ENCODE measurements at places on chromosomes 2 and 18. TPM values are rescaled to one million over a fixed set of nuclear protein-coding genes. Genes with fewer than 3 reads are reported as not detected.

Gene INPP5D
- total RNA-seq: 2.4 TPM

Gene L3MBTL4
- total RNA-seq: not detected

Gene COL4A4
- 0.28 TPM for total RNA-seq

Gene KCNK3
- total RNA-seq: 0.46 TPM

Gene SERPINB2
- total RNA-seq: 4.8 TPM

Gene RBFA
- 10.7 TPM for total RNA-seq

Gene CENPA
- 0.30 TPM for total RNA-seq

Gene IL36A
- total RNA-seq: not detected

Gene UGT1A8
- total RNA-seq: not detected

Gene IL18RAP
- total RNA-seq: not detected

Gene ZSWIM2
- total RNA-seq: not detected

Gene TSPYL6
- total RNA-seq: not detected

Gene CERKL
- total RNA-seq: not detected

Gene NAPG
- total RNA-seq: 53.5 TPM

Gene SLC4A3
- 6.6 TPM for total RNA-seq

Gene HNMT
- 24.9 TPM for total RNA-seq

All from smooth muscle cell of the umbilical artery (primary cell).